ENCODE measurements at places on chromosomes 7 and 10.

DNA sequence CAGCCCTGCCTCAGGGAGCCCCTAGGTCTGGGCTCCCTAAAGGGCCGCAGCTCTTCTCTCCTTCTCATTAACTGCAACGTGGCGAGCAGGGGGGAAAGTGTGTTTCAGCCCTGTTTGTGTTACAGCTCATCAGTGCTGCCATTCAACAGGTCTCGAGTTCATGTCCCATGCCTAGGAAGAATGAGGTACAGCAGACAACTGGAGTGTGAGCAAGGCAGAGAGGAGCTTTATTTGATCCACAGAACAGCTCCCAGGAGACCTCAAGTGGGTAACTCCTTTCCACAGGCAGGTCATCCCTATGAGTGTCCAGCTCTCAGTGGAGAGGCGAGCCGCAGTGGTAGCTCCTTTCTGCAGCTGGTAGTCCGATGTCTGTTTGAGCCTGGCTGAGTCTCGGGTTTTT lies 313.1 kb downstream of the AUTS2 start:
- no peak for DNase-seq

DNA sequence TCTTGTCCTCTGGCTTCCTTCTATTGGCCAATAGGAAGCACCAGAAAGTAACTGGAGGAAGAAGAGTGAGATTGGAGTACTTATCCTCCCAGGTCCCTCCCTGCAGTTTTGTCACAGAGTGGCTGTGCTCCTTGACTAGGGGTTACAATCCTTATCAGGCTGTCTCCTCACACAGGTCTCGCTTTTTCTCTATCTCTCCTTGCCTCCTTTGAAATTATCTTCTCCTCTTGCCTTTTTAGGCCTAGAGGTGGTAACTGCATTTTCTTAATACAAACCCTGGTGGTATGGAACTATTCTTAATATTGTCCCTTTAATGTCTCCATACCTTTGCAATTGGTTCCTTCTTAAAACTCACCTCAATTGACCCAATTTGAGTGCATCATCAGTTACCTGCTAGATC lies 2.7 kb downstream of the PRSS37 start:
- no peak for DNase-seq

- no peak for DNase-seq
Measured at GRCh38 chr7:2040201-2040892, 192.4 kb downstream of the MAD1L1 start.

- no peak for DNase-seq
Measured at GRCh38 chr10:31509989-31510388, 191.0 kb downstream of the ZEB1 start.

GRCh38 chr10:3357737-3358136 lies 185.2 kb upstream of the PITRM1 start:
- DNase-seq: no peak

GRCh38 chr10:21521751-21522533 lies 3.5 kb downstream of the SKIDA1 start:
- no peak for DNase-seq

- no peak for DNase-seq
Measured at GRCh38 chr10:79394664-79395063, 47.4 kb downstream of the PPIF start.

GRCh38 chr7:94368371-94368791 lies 26.3 kb upstream of the COL1A2 start:
- DNase-seq: no peak

GRCh38 chr10:47325303-47326291 lies 3.3 kb downstream of the GDF2 start:
- DNase-seq: no peak

GRCh38 chr10:129045599-129045998 lies 421.4 kb upstream of the MGMT start:
- DNase-seq: no peak

GRCh38 chr10:84329196-84329611 lies 815 bp downstream of the CCSER2 start:
- peak; percentile 24 for DNase-seq

- no peak for DNase-seq
Measured at GRCh38 chr7:68787566-68787965, 810.7 kb upstream of the AUTS2 start.

GRCh38 chr7:142412551-142413193 lies 154.8 kb upstream of the PRSS58 start:
- peak; percentile 61 for DNase-seq

DNA sequence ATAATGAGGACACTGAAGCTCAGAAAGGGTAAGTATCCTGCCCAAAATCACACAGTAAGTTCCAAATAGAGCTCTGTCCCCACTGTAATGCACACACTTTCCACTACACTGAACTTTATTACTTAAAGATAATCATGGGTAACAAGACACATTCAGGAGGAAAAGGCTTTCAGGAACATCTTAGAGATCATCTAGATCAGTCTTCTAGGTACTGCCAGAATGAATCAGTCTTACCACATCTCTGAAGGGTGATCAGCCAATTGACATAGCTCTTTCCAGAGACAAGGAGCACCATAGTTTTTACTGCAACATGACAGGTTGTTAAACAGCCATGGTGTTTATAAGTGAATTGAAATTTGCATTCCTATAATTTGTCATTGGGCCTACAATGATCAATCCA lies 5.4 kb upstream of the HERPUD2 start:
- no peak for DNase-seq

GRCh38 chr10:59563531-59563930 lies 146.1 kb downstream of the SLC16A9 start:
- DNase-seq: no peak

GRCh38 chr7:14576578-14576977 lies 326.0 kb downstream of the DGKB start:
- no peak for DNase-seq

GRCh38 chr10:103714232-103714891 lies 141.0 kb downstream of the SH3PXD2A start:
- no peak for DNase-seq

GRCh38 chr10:109259293-109259692 lies 664.0 kb downstream of the XPNPEP1 start:
- DNase-seq: no peak

DNA sequence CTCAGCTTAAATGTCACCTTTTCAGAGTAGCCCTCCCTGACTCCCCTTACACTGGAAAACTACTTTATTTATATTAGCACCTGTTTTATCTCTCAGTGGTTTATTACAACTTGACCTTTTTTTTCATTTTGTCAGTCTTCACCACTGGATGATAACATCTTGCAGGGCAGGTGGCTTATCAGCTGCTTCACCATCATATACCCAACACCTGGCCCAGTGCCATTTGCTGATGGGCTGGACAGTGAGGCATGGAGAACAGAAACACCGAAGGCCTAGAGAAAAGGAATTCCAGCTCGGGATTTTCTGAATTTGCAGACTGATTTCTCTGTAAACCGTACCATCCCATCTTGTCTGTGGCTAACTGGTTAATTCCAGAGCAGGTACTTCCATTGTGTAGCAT lies 48.5 kb downstream of the SORCS3 start:
- no peak for DNase-seq

DNA sequence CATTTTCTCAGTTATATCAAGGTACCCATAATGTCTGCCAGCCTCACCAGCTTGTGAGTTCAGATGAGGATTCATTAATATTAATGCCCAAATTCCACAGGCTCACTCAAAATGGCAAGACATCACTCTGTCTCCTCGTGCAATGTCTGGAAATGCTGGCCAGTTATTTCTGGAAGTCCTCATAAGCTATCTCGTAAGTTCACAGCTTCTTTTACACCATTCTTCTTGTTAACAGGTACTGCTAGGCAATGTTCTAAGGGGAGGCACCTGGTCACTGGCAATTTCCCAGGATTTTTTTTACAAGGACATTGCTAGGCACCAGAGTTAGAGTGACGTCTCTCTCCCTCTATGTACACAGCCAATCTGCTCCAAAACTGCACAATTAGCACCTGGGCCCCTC lies 80.2 kb upstream of the SEMA3C start:
- no peak for DNase-seq

DNA sequence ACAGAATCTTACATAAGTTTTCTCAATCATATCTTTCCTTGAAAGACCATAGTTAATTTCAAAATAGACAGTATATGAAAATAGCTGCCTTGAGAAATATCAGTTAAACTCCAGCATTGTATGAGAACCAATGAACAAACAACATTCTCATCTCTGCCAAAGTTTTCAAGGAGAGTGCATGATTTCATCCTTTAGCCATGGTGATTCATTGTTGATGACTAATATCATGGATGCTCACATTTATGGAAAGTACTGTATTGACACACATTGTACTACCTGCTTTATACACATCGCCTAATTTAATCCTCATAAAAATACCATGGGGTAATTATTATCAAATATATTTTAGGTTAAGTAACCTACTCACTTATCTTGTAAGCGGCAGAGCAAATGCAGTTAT lies 250.3 kb downstream of the CNTNAP2 start:
- DNase-seq: no peak

GRCh38 chr7:68222311-68222710 lies 1225.7 kb downstream of the TYW1 start:
- no peak for DNase-seq

DNA sequence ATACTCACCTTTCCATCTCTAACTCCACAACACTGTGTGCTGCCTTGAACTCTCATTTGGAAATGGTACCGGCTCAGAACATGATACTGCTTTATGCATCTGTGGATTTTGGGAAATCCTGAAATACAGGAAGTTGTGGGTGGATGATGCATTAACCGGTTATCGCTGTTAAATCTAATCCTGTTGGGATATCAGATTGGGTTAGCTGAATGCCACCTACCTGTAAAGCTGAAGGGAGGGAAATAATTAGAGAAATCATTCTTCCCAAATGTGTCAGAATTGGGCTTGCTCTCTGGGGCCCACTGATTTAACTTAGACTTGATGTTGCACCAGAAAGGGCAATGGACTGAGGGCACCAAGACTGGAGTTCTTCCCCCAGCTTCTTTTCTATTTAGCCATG lies 54.0 kb downstream of the CH25H start:
- no peak for DNase-seq

DNA sequence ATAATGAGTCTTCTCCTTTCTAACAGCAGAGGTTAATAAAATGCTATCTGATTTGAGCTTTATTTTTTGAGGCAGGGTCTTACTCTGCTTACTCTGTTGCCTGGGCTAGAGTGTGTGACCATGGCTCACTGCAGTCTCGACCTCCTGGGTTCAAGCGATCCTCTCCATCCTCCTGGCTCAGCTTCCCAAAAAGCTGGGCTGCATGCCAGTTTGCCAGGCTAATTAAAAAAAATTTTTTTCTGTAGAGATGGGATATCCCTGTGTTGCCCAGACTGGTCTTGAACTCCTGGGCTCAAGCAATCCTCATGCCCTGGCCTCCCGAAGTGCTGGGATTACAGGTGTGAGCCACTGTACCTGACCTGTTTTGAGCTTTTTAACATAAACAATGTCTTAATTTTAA lies 56.7 kb downstream of the SCD start:
- DNase-seq: no peak

- no peak for DNase-seq
Measured at GRCh38 chr10:31340343-31340742, 21.3 kb downstream of the ZEB1 start.

DNA sequence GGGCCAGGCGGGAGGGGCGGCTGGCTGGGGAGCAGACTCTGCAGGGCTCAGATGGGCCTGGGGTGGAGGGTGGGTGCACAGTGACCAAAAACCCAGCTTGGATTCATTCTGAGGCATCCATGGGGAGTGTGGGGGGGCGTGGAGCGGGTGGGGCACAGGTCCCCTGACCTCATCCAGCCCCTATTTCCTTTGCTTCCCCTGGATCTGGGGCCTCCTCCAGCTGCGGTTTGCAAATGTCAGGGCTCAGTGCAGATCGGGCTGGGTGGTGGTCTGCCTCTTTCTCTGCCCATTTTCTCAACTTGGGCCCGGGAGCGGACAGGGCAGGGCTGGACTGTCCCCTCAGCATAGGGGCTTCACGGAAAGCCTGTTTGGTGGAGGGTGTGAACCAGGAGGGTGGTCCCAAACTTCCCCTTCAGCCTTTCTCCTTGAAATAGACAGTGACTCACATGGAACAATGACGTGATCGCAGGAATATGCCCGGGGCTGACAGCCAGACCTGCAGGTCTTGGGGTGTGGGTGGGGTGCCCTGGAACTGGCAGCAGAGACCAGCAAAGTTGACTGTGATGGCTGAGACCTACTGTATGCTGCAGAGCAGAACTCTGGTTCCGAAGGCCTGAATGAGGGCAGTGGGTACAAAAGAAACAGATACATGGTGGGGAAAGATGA lies 72.9 kb upstream of the PODXL start:
- no peak for DNase-seq

- DNase-seq: no peak
Measured at GRCh38 chr10:91032611-91033206, 111.8 kb upstream of the ANKRD1 start.

All from endothelial cell (in vitro differentiated cells).